ENCODE measurements at places on chromosomes 16 and 17.

- no peak for DNase-seq
Observed at GRCh38 chr16:14140923-14141322, 69.8 kb downstream of the MRTFB start.

DNA sequence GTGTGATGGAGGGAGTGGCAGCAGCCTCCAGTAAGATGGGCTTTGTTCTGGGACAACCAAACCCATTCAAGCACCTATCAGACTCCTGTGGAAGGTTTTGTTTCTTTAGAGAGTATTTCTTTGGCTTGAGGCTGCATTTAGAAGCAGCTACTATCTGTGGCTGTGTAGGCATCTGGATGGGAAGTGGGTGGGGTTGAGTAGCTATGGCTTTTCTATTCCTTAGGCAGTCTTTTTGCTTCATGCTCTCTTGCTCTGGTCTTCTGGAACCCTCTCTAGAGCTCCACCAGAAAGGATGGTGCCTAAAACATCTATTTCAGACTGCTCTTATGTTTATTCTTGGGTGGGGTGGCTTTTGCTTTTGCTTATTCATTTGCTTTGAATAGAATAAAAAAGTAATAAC, 19.9 kb downstream of the TNRC6A start:
- no peak for DNase-seq

DNA sequence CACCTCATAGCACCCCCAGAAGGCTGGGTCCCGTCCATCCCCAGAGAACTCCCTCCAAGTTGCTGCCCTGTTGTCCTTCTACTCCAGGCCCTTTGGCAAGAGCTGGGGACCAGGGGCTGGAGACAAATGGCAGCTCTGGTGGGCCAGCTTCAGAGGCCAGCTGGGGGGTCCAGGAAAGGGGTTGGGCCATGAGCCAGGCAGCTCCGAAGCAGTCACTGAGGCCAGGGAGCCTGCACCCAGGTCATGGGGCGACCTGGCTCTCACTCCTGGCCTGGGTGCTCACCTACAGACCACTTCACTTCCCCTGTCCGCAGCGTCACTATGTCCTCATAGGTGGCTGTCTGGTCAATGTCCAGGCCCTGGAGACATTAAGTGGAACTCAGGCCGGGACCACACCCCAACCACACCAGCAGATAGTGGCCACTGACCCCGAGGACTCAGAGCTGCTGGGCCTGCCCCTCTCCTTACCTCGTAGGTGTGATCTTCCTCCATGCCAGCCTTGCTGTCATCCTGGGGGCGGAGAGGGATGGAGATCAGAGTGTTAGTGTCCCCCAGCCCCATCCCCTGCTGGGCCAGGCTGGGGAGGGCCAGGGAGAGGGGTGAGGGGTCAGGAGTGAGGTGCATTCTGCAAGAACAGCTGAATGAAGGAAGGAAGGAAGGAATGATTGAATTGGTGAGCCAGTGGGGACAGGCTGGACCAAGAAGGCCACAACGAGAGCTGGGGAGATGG, 3.0 kb downstream of the CD79B start:
- no peak for DNase-seq

GRCh38 chr16:13168091-13168572, 266.7 kb downstream of the SHISA9 start:
- no peak for DNase-seq

GRCh38 chr16:2471016-2471652, at the start of gene NTN3:
TSS of gene NTN3 (plus strand) at chr16:2471297. CDS start at chr16:2471702, 405 bp downstream.
- no peak for DNase-seq

DNA sequence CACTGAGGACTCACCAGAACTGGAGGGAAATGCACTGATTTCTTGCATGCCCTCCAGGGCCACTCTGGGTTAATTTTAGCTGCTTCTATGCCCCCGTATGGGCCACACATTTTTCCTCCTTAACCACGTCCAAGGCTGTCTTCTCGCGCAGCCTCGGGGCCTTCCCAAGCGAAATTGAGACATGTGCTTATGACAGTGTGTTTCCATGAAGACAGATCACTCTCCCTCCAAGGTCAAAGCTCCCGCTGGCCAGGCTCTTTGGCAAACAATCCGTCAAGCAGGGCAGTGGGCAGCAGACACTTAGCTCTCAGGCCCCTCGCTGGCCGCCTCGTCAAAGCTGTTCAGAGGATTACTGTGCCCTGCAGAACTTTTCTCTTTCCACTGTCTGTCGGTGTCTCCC, 243.0 kb upstream of the N4BP1 start:
- DNase-seq, result no peak

DNA sequence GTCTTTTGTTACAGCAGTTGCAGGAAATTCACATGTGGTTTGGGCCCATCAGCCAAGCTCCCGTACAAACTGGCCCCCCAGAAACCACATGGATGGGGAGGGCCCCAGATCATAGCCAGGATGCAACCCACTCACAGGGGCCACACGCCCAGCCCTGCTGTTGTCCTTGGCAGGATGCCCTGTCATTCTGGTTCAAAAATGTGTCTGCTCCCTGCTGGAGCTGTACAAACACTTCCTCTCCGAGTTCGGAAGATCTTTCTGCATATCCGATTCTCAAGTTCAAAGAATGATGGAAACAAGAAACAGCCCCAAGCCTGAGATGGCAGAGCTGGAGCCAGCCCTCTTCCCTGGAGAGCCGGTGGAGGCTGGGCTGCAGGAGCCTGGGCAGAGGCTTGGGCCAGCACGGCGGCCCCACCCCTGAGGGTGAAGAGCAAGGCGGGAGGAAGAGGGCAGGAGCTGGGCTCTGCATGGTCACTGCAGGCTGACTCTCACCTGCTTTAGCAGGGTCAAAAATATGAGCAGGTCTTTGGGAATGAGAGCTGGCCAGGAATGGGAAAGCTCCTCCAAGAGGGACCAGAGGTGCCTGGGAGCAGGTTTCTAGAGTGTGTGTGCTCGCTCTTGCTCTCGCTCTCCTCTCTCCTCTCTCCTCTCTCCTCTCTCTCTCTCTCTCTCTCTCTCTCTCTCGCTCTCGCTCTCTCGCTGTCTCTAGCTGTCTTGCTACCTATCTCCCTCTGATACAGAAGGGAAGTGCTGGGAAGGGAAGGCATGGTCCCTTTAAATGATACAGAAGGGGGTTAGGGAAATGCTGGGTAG, 34.7 kb upstream of the ENPP7 start:
- no peak for DNase-seq
